EL (cell line): ENCODE measurements at places on chromosomes 6 and 20.

DNA sequence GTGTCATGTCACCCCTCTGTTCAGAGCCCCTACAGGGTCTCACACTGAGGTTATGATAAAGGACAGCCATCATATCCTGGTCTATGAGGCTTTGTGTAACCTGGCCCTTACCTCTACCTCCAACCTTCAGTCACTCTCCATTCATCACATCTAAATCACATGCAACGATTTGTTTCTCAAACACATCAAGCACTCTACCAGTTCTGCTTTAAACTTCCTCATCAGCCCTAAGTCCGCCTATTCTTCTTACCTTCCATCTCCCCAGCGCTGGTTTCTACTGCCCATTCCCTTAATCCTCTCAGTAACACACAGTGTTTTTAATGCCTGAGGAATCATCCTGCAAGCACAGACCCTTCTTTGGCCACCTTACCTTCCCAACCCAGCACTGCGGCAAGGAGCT is 17.9 kb upstream of the BACH2 start:
- no peak for DNase-seq

DNA sequence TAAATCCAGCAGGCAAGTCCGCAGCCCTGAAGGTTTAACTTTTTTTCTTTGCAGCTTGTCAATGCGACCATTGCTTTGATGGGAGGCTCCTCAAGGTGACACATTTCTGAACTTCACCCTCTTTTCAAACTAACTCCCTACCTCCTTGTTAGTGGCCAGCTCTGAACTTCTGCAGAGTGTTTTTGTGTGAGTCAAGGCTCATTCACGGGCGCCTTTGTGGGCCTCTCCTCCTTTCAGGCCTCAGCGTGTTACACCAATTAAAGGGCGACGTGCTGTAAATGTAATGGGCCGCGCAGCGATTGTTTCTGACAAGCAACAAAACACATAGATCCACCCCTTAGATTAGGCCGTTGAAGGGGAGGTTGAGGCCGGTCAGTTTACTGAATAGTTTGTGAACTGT is 45.5 kb upstream of the NR2E1 start:
- no peak for DNase-seq

DNA sequence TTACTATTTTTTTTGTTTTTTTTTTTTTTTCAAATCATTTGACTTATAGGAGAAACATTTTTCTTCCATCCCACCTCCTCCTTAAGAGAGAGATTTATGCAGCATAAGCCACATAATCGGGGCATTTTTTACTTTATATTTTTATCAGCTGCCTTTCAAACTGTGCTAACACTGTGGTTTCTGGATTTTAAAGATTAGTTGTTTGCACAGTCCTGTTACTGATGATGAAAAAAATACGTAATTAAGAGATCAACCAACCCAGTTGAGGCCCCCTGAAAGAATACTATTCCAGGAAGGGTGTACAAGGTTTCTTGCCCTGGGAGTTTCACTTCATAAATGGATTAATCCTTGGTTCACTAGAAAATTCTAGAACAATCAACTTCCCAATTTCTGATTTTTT is 68.3 kb downstream of the MMS22L start:
- DNase-seq = no peak

DNA sequence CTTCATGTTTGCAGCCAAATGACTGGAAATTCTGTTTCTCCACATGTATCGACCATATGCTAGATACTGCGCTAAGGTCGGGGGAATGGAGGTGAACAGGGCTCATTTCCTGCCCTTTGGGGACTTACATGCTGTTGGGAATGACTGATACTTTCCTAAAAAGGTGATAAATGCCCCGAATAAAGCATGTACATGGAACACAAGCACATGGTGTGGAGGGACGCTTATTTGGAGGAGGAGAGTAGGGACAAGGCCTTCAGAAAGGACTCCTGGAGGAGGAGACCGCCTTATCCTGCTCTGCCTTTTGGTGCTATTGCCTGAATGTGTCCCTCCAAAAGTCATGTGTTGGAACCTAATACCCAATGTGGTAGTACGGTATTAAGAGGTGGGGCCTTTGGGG is 344.5 kb downstream of the PRL start:
- DNase-seq = no peak

- DNase-seq = peak; percentile 4
Observed at GRCh38 chr6:145209272-145209671, 526.0 kb downstream of the EPM2A start.

DNA sequence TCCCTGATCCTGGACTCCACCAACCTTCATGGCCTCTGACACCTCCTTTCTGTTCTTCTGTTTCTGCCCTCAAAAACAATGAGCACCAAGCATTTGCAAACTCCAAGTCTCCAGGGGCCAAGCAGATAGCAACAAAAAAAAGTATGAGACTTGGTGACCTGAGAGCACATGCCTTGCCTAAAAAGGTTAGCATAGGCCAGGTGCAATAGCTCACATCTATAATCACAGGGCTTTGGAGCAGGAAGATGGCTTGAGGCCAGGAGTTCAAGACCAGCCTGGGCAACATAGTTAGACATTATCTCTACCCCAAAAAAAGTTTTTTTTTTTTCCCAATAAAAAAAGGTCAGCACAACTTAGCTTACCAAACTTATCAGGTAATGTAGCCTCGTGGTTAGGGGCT is 13.7 kb upstream of the HM13 start:
- no peak for DNase-seq

DNA sequence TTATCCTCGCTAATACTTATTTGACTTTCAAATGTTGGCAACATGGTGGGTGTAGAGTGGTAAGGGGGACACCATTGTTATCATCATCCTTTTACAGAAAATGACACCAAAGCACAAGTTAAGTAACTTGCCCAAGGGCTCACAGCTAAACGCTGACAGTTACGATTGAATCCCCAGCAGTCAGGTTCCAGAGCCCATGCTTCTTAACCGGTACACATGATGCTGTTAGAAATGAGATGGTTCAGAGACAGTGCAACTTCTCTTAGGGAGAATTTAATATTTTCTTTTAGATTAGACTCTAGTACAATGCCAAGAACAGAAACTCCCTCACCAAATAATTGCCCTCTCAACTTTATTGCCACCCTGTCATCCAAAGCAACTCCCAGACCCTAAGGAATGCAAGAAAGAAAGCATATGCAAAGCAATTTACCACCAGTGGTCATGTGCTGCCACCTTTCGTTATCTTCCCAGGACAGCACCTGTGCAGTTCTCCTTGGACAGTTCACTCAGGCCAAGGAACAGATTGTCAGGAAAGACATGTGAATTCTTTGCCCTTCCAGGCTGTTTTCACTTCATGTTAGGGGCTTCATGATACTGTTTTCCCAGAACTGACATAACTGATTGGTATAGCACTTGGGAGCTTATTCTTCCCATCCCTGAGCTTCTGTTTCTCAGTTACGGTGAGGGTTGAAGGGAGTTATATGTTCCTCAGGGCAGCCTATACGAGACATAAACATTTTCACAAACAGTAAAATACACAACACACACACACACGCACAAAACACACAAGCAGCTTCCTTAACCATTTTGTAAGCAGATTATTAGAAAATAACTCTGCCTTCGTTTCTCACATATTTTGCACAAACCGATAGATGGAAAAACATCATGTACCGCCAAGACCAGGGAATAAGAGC is 5.1 kb downstream of the HLA-DMA start:
- peak; percentile 55 for DNase-seq

- no peak for DNase-seq
Observed at GRCh38 chr6:106512968-106513574, 116.2 kb downstream of the RTN4IP1 start.

GRCh38 chr20:4894409-4894808 is 106.9 kb downstream of the SLC23A2 start:
- no peak for DNase-seq
